Chondrocyte (in vitro differentiated cells): ENCODE measurements at places on chromosomes 12 and 14.

DNA sequence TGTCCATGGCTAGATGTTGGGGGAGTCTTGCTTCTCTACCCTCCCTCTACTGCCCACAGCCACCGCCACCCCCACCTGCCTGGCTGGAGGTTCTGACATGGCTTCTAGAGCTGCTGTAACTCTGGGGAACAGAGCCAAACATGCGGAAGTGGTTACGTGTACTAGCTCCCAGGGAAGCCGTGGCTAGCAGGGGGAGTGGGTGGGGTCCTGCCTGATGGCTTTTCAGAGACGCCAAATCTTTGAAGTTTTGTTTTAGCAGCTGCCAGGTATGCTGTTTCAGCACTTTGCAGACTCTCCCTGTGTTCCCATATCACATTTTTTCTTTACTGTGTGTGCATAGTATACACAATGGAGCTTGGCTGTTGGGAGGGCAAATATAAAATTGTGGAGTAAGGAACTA, 150.3 kb downstream of the TGFB3 start:
- no peak for DNase-seq

DNA sequence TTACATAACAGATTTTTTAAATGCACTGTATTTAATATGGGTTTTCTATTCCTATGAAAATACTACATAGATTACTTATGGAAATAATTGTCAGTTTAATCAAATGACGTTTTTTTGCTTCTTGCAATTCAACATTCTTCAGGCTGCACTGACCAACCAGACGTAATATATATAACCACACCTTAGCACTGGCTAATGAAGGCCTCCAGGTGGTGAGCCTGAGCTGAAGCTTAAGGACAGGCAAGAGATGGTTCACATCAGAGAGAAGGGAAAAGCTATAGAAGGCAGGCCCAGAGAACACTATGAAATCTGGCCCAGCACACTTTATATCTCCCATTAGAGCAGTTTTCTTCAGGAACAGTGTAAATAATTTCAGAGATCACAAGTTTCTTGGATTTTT, 2.8 kb upstream of the MDGA2 start:
- no peak for DNase-seq

GRCh38 chr14:68789821-68790643, 2.8 kb downstream of the ZFP36L1 start:
- no peak for DNase-seq

DNA sequence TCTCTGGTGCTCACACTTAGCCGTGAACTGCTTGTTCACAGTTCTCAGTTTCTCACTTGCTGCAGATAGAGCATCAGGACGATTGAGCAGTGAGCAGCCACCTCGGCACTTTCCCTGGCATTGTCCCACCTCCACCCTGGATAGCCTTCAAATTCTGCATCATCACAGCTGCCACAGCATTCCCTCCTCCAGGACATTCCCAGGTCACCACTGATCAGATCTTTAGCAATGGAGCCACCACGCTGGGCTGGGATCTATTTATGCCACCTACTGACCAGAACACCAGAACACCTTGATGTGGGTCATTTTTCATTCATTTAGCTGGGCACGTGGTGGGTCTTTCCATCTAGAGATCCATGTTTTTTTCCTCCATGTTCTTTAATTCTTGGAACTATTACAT, 23.6 kb downstream of the ACADS start:
- DNase-seq = no peak

- DNase-seq = no peak
Measured at GRCh38 chr12:106445959-106446358, 88.4 kb downstream of the POLR3B start.

DNA sequence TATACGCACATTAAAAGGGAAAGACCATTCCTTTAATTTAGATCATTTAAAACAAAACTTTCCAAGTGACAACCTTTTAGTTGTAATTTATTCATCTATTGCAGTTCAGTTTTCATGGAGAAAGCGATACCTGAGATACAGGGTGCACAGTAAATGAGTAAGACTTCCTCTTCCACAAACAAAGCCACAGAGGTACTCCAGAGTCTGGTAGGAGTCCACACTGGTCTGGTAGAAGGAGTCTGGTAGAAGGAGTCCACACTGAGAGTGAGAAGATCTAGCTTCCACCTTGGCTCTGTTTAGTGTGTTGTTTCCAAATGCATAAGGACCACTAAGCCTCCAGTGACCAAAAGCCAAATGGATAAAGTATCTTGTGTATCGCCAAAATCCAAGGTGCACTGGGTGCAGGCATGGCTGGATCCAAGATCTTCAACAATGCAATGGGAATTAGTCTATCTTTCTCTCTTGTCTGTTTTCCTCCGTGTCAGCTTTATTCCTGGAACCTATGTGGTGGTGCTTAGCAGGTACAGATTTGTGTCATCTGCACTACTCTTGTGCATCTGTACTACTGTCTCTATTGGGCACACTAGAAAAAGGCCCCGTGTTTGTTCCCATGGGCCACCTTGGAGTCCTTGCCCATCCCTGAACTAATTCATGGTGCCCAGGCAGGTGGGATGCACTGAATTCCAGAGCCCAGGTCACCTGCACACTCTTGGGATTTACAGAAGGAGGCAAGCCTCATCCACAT, 331.1 kb downstream of the BCL11B start:
- no peak for DNase-seq
